ENCODE measurements at places on chromosomes 16 and 17.

DNA sequence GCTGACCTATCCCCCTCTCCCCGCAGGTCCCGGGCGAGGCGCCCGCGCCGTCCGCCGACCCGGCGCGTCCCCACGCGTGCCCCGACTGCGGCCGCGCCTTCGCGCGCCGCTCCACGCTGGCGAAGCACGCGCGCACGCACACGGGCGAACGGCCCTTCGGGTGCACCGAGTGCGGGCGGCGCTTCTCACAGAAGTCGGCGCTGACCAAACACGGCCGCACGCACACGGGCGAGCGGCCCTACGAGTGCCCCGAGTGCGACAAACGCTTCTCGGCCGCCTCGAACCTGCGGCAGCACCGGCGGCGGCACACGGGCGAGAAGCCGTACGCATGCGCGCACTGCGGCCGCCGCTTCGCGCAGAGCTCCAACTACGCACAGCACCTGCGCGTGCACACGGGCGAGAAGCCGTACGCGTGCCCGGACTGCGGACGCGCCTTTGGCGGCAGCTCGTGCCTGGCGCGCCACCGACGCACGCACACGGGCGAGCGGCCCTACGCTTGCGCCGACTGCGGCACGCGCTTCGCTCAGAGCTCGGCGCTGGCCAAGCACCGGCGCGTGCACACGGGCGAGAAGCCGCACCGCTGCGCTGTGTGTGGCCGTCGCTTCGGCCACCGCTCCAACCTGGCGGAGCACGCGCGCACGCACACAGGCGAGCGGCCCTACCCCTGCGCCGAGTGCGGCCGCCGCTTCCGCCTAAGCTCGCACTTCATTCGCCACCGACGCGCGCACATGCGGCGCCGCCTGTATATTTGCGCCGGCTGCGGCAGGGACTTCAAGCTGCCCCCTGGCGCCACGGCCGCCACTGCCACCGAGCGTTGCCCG, 10.3 kb downstream of the ZNF771 start:
- peak; percentile 94 for DNase-seq

DNA sequence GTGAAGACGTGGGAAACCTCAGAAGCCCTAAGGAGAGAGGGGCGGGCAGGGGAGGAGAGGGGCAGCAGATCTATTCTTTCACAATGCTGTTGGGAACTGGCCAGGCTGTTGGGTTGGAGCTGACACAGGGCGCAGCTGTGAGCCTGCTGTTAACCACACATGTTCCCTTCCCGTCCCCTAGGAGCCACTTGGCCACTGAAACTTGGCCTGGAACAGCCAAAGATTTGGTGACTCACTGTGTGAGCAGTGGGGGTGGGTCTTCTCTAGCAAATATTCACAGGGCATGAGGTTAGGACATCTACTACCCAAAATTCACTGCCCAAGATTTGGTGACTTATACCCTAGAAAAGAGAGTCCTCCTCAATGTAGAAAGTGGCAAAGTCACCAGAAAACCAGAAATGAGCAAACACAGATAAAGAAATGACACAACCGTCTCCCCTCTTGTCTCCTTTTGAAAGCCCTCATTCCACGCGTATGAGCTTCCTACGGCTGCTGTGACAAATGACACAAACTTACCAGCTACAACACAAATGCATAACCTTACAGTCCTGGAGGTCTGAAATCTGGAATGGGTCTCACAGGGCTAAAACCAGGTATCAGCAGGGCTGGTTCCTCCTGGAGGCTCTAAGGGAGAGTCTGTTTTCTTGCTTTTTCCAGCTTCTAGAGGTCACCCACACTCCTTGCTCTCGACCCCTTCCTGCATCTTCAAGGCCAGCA, 6.3 kb downstream of the TBC1D16 start:
- no peak for DNase-seq

- DNase-seq, result no peak
Observed at GRCh38 chr16:75236232-75236631, 15.2 kb downstream of the BCAR1 start.

DNA sequence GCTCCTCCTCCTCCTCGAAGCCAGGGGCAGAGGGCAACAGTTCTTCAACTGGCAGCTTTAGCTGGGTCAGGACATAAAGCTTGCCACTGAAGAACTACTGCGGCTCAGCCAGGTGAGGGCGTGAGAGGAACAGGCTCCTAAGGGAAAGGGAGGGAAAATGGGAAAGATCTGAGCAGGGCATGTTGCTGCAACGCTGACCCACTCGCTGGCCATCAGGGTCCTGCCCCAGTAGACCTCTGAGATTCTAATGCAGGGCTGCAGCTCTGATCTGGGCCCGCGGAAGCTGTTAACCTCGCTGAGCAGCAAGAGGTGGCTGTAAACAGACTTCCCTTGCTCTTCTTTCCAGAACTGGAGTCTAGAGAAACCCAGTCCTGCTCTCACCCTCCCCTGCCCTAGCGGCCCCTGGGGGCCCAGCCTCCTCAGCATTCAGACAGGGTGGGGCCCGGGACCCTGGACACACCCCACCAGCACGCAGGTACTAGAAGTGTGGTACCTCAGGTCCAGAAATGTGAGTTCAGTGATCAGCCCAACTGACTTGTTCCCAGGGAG, 3.8 kb upstream of the TLCD2 start:
- DNase-seq, result no peak

DNA sequence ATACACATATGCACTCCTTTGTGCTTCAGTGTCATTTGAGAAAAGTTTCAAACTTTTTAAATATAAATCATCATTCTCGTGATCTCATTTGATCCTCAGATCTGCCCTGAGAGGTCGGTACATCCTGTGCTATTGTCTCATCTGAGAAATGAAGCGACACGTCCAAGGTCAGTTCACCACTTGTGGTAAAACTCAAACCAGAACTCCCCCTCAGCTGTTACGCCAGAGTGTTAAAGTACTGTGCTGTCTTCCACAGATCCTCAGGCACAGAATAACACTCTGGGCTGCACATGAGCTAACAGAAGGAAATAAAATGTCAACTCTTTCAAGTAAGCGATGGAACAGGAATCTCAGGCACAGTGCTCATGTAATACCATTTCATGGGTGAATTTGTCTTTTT, 31.4 kb downstream of the ANKFN1 start:
- no peak for DNase-seq

Measured in H1 (cell line).